SHP77 (cell line): ENCODE measurements at places on chromosomes 2 and 18.

DNA sequence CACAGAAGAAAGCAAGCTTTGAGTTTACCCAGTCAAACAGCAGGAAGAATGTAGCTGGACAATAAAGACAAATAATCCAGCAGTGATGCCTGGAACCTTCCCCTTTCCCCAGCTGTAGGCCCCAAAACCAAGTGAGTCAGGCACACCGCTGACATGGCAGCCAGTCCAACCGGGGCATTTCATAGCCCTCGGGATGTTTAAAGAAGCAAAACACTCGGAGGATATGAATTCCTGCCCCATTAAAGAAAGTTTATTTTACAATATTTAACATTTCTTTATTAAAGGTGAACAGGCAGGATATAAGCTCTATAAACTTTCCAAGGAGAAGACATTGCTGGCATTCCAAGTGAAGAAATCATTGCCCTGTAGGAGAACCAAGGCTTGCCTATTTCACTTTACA, 507.6 kb upstream of the TNP1 start:
- no peak for DNase-seq

DNA sequence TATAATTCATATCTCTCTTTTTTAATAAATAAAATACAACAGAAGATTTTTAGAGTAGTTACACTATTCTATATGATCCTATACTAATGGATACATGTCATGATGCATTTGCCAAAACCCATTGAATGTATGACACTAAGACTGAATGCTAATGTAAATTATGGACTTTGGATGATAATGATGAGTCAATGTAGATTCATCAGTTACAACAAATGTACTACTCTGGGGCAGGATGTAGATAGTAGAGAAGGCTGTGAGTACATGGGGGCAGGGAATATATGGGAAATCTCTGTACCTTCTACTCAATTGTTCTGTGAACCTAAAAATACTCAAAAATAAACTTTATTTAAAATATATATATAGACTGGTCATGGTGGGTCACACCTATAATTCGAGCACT, 45.6 kb upstream of the NEDD4L start:
- DNase-seq, result no peak

- no peak for DNase-seq
These were observed 36.5 kb upstream of the MGAT5 start for GRCh38 chr2:134217351-134217750.

DNA sequence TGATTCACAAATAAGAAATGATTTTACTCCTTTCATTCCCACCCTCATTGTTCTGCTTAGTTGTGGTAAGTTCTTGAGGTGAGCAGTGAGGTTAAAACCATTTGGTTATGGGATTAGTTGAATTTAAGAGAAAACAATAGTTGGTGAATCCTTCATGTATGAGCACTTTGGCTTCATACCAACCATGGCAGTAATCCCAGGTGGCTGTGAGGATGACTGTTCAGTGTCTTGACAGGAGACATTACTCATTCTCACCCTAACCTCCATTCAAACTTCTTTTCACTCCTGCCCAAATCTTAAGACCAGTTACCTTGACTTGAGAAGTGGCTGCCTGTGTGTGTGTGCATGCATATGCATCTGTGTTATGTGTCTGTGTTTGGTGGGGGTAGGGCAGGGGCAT, 143.1 kb downstream of the SETBP1 start:
- DNase-seq, result no peak

GRCh38 chr2:234278556-234279255, 218.2 kb downstream of the ARL4C start:
- DNase-seq, result no peak

- no peak for DNase-seq
These were observed 110.0 kb upstream of the SLC66A3 start for GRCh38 chr2:11045294-11045693.
